Progenitor cell of endocrine pancreas (in vitro differentiated cells): ENCODE measurements at places on chromosomes 3 and 15.

DNA sequence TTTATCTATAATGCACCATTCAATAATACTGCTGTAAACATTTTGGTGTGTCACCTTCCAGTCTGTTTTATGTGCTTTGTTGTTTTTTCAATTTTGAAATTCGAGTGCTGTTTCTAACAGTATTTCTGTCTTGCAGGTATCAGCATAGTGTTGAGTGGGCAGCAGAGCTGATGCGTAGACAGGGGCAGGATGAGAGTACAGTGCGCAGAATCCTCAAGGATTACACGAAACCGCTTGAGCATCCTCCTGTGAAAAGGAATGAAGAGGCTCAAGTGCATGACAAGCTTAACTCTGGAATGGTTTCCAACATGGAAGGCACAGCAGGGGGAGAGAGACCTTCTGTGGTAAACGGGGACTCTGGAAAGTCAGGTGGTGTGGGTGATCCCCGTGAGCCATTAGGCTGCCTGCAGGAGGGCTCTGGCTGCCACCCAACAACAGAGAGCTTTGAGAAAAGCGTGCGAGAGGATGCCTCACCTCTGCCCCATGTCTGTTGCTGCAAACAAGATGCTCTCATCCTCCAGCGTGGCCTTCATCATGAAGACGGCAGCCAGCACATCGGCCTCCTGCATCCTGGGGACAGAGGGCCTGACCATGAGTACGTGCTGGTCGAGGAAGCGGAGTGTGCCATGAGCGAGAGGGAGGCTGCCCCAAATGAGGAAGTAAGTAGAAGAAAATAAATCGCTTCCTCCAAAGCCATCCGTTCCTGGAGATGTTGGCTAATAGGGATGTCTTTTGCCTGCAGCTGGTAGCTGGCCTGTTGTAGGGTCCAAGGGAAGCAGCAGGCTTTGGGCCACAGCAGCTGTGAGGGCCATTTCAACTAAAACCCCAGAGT, 19.1 kb downstream of the TSEN2 start:
- peaks cover 30% of the 10 kb centered on the region for H3K36me3 ChIP-seq
- no peak overlapping the region for H3K27ac ChIP-seq
- no peaks in the 10 kb centered on the region for H3K27me3 ChIP-seq
- H3K4me1 ChIP-seq = no peaks in the 10 kb centered on the region
- no peak overlapping the region for H3K4me3 ChIP-seq
- DNase-seq = no peak

DNA sequence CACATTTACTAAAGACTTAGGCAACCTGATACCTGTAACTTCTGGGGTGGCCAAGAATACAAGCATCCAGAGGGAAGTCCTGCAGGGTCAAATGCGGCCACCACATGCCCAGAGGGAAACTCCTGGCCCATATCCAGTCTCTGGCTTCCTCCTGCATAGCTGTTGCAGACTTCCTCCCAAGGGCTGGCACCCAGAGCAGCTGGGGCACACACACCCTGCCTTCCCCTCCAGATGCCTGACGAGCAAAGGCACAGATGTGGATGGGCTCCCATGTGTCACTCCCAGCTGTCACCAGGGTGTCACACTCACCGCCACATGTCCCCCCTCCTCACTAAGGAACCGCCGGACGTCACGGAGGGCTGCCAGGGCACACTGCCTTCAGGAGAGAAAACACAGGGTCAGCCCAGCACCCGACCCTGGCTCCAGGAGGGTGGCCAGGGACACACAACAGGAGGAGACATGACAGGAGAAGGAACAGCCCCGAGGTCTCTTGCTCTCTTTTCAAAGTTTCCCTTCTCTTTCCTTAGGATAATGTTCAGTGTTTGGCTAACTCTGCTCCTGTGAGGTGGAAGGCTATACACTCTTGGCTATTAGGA, 13.2 kb downstream of the PFKFB4 start:
- H3K27ac ChIP-seq = no peak overlapping the region
- no peaks in the 10 kb centered on the region for H3K4me1 ChIP-seq
- H3K36me3 ChIP-seq = peaks cover 17% of the 10 kb centered on the region
- no peak for DNase-seq
- no peak overlapping the region for H3K4me3 ChIP-seq

GRCh38 chr15:67832031-67832551, 6.8 kb downstream of the SKOR1 start:
- no peak for DNase-seq
- no peak overlapping the region for H3K27ac ChIP-seq
- peaks cover 86% of the 10 kb centered on the region for H3K27me3 ChIP-seq

DNA sequence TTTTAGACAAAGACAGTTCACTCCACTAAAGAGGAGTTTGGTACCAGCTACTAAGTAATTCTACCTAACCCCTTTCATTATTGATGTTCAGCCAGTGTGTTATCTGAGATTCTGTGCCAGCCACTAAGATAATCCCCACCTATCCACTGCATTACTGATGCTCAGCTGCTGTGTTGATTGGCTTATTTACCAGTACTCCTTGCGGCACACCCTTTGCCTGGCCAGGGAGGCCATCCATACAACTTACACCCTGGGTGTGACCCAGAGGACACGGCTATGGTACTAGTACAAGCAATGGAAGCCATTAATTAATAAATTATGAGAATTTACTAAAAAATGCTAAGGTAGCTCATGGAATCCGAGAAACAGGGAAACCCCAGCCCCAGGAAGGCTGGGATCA, 290.7 kb upstream of the CTNNB1 start:
- peak overlapping the region; percentile 83 for H3K4me3 ChIP-seq
- H3K27ac ChIP-seq = no peak overlapping the region
- no peak for DNase-seq
- no peaks in the 10 kb centered on the region for H3K36me3 ChIP-seq
- H3K4me1 ChIP-seq = peaks cover 17% of the 10 kb centered on the region

- no peak for DNase-seq
- no peaks in the 10 kb centered on the region for H3K4me1 ChIP-seq
- no peak overlapping the region for H3K4me3 ChIP-seq
- H3K27ac ChIP-seq = no peak overlapping the region
These were observed 9.1 kb upstream of the ISL2 start for GRCh38 chr15:76327191-76328105.

- H3K4me3 ChIP-seq = no peak overlapping the region
- DNase-seq = no peak
- peaks cover 13% of the 10 kb centered on the region for H3K4me1 ChIP-seq
These were observed 39.5 kb downstream of the ISL2 start for GRCh38 chr15:76376029-76376428.

DNA sequence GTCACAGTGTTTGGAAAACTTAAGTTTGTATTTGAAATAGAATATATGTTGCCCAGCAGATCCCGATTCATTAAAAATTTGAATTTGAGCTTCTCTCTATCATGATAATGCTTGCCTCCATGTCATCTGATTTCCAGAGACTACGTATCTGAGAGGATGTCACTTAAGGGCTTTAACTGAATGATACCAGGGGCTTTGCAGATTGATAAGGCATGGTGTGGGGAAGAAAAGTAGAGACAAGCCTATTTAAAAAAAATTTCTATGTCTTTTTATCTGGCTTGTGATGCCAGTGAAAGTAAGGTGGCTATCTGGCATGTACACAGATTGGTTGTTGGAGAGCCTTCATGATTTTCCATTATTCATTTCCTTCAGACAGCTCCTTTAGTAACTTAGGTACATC, 72.7 kb downstream of the UBE2E2 start:
- H3K4me3 ChIP-seq = no peak overlapping the region
- no peak overlapping the region for H3K27ac ChIP-seq
- no peaks in the 10 kb centered on the region for H3K27me3 ChIP-seq
- H3K36me3 ChIP-seq = peaks cover 8% of the 10 kb centered on the region
- no peak for DNase-seq

- H3K36me3 ChIP-seq = no peaks in the 10 kb centered on the region
- no peak for DNase-seq
- peaks cover 7% of the 10 kb centered on the region for H3K4me1 ChIP-seq
- H3K4me3 ChIP-seq = no peak overlapping the region
- no peaks in the 10 kb centered on the region for H3K27me3 ChIP-seq
- no peak overlapping the region for H3K27ac ChIP-seq
These were observed 28.6 kb upstream of the SH3BP5 start for GRCh38 chr3:15360788-15361493.

DNA sequence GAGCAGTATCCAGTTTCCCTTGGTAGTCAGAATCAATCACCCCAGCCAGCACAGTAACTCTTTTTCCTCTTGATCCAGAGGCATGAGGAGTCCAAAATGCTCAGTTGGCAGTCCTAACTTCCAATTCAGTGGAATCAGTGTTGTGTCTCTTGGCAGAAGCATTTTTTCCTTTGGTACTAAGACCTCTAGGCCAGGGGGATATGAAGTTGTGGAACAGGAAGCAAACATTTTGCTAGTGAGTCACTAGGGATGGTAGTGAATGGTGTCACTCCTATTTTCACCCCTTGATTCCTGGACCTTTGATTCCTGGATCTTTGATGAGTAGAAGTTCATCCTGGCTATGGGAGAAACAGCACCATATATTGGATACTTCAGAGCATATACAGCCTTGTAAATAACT, 70.5 kb upstream of the ALDH1A3 start:
- no peak for DNase-seq
- H3K27me3 ChIP-seq = no peaks in the 10 kb centered on the region
- H3K4me3 ChIP-seq = no peak overlapping the region
- H3K27ac ChIP-seq = no peak overlapping the region

DNA sequence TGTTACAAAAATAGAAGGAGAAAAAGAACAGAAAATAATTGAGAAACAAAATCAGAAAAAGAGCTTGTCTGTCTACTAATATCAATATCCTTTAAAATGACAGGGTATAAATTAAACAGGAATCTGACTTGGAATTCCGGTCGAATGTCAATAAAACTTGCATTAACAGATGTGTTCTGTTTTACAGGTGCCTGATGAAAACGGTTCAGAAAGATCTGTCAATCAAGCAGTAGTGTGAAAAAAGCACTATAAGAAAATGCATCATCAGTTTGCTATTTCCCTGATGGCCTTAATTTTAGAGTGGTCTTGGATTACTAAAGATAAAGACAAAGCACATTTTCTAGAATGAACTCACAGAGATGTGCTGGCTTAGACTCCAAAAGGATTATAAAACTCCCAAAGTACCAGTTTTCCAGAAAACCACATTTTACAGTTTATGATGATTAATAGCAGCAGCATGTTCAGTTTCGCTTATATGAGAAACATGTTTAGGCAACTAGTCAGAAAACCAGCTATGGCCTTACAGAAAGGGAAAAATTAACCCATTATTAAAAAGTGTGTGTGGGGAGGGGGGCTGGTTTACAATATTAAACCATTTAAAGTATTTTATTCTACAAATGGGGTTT, 8.2 kb upstream of the C3orf38 start:
- DNase-seq = no peak
- peak overlapping the region; percentile 13 for H3K27ac ChIP-seq
- no peaks in the 10 kb centered on the region for H3K27me3 ChIP-seq
- peaks cover 15% of the 10 kb centered on the region for H3K4me1 ChIP-seq
- H3K4me3 ChIP-seq = no peak overlapping the region

- peaks cover 5% of the 10 kb centered on the region for H3K4me1 ChIP-seq
- no peak for DNase-seq
- no peak within 1 kb of the TSS for H3K4me3 ChIP-seq
- H3K27ac ChIP-seq = no peak within 1 kb of the TSS
These were observed at the start of gene LIPH for GRCh38 chr3:185552358-185552877. Gene LIPH (minus strand): TSS chr3:185552588. CDS start chr3:185552471, 117 bp downstream.

GRCh38 chr15:38421069-38421690, 32.7 kb upstream of the FAM98B start:
- H3K27me3 ChIP-seq = peaks cover 12% of the 10 kb centered on the region
- no peak overlapping the region for H3K27ac ChIP-seq
- H3K4me1 ChIP-seq = no peaks in the 10 kb centered on the region
- H3K4me3 ChIP-seq = no peak overlapping the region

DNA sequence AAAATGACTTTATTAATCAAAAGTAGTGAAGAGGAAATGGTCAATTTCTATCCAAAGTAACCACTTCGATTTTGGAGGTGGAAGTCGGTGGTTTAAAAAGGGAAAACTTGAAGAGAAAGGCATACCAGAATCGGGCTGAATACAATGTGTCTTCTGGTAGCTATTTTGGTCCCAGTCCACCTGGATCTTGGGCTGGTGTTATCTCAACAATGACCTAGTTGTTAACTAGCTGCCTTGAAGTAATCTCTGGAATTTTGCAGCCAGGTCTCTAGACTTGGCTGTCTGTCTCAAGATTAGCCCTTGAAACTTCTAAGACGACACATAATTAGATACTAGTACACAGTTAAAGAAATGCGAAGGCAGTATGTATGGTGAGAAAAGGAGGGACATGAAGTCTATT, 409.8 kb downstream of the GRM7 start:
- DNase-seq = no peak
- H3K27ac ChIP-seq = no peak overlapping the region
- no peaks in the 10 kb centered on the region for H3K4me1 ChIP-seq
- H3K36me3 ChIP-seq = peaks cover 3% of the 10 kb centered on the region

DNA sequence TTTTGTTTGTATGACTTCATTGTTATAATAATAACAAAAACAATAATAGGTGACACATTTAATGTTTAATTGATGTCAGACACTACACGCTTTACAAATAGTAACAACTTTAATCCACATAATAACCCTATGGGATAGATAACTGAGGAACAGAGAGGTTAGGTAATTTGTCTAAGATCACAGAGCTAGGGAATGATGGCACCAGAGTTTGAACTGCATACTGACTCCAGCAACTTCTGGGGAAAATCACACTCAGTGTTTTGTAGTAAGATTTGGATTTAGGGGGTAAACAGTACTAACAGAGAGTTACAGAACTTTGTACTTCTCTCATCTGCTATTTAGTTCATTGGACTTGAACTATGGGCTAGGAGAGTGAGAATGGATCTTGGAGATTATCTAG, 66.0 kb downstream of the CMSS1 start:
- H3K4me1 ChIP-seq = peaks cover 18% of the 10 kb centered on the region
- no peak overlapping the region for H3K27ac ChIP-seq
- no peaks in the 10 kb centered on the region for H3K27me3 ChIP-seq
- no peaks in the 10 kb centered on the region for H3K36me3 ChIP-seq
- H3K4me3 ChIP-seq = no peak overlapping the region

GRCh38 chr3:5143464-5143863, 21.4 kb downstream of the ARL8B start:
- H3K27ac ChIP-seq = no peak overlapping the region
- no peaks in the 10 kb centered on the region for H3K4me1 ChIP-seq
- no peaks in the 10 kb centered on the region for H3K27me3 ChIP-seq
- no peak overlapping the region for H3K4me3 ChIP-seq

DNA sequence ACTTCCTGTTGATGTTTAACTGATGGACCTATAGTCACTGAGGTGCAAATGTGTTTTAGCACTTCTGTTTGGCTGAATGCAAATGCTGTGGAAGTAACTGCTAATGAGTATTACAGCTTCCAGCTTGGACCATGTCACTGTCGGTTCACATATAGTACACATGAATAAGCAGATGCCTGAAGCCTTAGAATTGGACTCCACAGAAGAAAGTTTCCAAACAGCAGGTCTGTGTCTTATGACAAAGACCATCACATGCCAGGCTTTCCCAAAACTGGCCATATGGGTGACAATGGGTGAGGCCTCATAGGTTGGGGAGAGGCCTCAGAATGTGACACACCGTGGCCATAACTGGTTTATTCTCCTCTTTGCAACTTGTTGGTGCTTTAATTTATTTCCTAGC, 241.8 kb downstream of the WNT5A start:
- peaks cover 10% of the 10 kb centered on the region for H3K27me3 ChIP-seq
- DNase-seq = no peak
- H3K27ac ChIP-seq = no peak overlapping the region
